Vagina (tissue), 2 donors: ENCODE measurements at places on chromosomes 1 and 21.

GRCh38 chr21:25324666-25325065, 282.6 kb downstream of the MRPL39 start:
- no peak for DNase-seq

- DNase-seq: no peak
These were observed 36.6 kb downstream of the AZIN2 start for GRCh38 chr1:33117440-33118085.

DNA sequence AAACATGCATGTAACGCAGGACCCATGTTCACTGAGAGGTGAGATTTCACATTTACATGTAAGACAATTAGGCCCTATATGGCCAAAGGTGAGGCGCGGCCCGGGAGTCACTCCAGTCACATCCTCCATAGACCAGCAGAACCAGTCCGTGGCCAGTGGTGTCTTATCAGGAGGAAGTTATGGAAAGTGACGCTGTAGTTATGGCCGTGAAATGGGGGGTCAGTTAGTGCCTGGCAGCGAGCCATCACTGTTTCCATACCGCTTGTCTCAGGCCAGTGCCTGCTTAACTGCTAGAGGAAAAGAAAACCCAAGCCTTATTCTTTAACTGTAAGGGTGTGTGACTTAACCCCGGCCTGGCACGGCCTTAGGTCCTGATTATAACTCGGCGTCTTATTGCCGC, 6.1 kb downstream of the C1orf159 start:
- DNase-seq: no peak

- no peak for DNase-seq
These were observed 46.6 kb upstream of the MAB21L3 start for GRCh38 chr1:116064616-116065015.

GRCh38 chr1:97137862-97138514, 416.4 kb downstream of the PTBP2 start:
- no peak for DNase-seq

DNA sequence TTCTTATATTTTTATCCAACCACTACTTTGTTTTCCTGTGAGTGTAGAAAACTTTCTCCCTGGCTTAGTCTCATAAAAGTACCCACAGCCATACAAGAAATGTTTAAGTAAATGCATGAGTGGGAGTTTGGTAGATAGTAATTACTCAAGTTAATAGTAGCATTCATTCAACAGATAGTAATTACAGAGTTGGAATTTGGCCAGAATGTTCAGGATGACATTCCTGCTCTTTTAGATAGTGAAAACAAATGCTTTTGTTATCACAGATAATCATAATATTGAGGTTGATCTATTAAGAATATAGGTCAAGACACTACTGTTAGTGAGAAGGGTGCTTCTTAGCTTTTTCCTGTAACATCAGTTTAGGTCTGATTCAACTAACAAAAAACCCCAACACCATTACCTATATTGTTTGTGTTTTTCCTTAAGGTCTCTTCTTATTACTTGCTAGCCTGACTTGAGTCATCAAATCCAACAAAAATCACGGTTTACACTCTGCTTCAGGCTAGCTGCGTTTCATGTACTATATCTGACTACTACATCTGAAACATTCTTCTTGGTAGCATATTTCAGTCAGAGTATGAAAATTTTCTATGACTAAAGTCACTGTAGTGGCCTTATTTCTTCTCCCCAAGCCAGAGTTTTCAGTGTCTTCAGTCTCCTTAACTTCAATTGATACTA, 163.7 kb downstream of the HS2ST1 start:
- no peak for DNase-seq
